Colonic mucosa (tissue), 4 donors: ENCODE measurements at places on chromosomes 6 and 20.

- no peak for DNase-seq
These were observed 4.9 kb downstream of the MYL9 start for GRCh38 chr20:36546111-36546736.

DNA sequence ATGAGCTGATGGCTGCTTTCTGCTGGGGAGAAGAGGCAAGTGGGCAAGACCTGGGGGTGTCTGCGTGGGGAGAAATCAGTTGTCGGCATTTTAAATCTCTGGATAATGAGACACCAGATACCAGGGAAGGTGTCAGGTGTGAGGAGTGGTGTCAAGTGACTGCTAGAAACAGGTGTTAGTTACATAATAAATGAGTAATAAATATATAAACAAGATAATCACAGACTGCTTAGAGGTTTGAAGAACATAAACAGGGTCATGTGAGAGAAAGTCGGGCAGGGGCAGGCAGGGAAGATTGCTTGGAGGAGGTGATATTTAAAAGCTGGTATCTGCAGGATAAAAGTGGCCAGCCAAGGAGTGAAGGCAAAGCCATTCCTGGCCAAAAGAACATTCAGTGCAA lies 87.2 kb upstream of the RIN2 start:
- DNase-seq, result no peak

DNA sequence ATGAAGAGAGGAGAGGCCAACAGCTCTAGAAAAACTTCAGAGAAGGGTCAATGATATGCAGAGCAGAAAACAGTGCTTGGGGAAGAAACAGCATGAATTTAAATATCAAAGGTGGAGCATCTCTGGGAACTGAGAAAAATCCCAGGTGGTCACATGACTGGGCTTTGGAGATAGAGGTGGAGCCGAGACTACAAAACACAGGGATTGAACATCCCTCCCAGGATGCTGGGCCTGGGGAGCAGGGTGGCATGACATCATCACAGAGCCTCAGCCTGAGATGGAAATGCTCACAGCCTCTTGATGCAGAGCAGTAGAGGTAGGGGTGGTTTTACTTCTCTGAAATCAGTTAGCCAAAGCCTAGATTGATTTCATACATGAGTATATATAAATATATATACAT lies 529.5 kb downstream of the PRKN start:
- no peak for DNase-seq

DNA sequence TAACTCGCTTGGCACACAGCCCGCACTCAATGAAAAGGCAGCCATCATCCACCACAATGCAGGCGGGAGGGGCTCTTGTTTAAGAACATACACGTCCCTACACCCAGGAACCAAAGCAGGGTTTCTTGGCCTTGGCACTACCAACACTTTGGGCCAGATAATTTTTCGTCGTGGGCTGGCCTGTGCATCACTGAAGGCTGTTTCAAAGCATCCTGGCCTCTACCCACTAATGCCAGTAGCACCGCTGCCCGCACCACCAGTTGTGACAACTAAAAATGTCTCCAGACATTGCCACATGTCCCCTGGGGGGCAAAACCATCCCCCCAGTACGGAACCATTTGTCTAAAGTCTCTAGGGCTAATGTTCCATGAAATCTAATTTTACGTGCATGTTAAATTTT lies 13.0 kb downstream of the UQCC2 start:
- no peak for DNase-seq

DNA sequence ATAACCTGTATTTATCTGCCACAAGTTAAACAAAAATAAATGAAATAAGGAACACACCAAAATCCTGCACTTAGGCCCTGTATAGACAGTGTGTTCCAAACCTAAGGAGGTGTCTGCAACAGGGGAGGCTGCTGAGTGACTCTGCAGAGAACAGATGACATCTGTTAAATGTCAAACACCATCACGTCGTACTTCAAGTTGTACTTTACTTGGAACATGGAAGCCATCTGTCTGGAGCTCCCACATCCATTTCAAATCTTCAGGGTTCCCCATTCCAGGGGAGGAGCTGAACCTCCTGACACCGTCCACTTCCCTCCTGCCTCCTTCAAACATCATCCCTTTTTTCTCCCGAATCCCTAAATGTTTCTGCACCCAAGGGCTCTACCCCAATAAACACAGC lies 1.8 kb upstream of the MAP7 start:
- no peak for DNase-seq

DNA sequence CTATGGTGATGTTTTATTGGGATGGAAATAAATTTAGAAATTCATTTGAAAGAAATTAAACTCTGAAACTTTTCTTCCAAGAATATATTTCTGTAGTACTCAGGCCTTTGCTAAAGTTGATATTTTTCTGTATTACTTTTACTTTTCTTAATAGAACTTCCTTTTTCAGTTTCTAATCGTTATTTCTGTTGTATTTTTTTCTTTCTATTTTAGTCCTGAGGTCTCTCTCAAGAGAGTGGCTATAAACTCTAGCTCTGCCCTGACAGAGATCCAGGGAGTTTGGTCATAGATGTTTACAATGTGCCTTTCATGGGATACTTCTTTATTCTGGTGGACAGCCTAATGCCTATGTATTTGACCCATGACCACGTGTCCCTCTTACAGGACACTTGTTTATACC lies 51.0 kb downstream of the OR2B6 start:
- no peak for DNase-seq

DNA sequence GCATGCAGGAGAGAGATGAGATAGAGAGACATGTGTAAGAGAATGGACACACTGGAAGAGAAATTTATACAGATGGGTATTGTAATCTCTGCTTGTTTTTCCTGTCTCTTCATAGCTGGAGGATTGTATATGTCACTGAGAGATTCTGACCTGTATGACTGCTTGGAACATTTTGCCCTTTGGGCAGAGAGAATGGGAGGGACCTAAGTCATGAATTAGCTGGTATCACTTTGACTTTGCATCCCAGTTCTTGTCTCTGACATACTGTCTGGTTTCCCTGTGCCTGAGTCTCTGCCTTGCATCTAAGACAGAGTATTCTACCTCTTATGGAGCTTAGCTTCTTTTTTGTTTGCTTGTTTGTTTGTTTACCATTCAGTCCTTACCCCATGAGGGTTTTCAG lies 37.0 kb upstream of the ASCC3 start:
- no peak for DNase-seq

DNA sequence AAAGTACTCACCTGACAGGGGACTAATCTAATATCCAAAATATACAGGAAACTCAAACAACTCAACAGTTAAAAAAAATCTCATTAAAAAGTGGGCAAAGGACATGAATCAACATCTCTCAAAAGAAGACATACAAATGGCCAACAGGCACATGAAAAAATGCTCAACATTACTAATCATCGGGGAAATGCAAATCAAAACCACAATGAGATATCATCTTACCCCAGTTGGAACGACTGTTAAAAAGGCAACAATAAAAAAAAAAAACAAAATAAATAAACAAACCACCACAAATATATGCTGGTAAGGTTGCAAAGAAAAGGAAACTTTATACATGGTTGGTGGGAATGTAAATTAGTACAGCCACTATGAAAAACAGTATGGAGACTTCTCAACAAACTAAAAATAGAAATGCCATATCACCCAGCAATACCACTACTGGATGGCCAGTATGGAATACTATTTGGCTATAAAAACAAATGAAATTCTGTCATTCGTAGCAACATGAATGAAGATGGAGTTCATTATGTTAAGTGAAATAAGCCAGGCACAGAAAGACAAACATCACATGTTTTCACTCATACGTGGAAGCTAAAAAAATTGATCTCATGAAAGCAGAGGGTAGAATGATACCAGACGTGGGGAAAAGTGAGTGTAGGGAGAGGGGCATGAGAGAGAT lies 6.6 kb downstream of the SIRPB2 start:
- DNase-seq, result no peak
